ENCODE measurements at places on chromosomes 12 and 14.

DNA sequence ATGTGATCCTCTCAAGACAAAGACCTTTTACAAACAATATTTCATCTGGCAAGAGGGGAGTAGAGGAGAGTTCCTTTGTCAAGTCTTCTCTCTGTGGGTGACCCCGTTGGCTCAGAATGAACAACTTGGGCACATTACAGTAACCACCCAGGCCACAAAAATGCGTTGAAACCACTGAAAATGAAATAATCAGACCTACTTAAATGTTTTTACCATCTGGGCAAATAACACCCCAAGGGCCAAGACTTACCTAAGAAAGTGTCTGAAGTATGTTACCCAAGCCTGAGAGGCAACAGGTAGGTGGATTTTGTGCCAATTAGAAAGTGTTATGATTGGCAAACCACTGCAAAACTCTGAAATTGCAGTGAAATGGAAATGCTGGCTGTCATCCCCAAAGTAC is 1.3 kb downstream of the TC2N start:
- DNase-seq = no peak

DNA sequence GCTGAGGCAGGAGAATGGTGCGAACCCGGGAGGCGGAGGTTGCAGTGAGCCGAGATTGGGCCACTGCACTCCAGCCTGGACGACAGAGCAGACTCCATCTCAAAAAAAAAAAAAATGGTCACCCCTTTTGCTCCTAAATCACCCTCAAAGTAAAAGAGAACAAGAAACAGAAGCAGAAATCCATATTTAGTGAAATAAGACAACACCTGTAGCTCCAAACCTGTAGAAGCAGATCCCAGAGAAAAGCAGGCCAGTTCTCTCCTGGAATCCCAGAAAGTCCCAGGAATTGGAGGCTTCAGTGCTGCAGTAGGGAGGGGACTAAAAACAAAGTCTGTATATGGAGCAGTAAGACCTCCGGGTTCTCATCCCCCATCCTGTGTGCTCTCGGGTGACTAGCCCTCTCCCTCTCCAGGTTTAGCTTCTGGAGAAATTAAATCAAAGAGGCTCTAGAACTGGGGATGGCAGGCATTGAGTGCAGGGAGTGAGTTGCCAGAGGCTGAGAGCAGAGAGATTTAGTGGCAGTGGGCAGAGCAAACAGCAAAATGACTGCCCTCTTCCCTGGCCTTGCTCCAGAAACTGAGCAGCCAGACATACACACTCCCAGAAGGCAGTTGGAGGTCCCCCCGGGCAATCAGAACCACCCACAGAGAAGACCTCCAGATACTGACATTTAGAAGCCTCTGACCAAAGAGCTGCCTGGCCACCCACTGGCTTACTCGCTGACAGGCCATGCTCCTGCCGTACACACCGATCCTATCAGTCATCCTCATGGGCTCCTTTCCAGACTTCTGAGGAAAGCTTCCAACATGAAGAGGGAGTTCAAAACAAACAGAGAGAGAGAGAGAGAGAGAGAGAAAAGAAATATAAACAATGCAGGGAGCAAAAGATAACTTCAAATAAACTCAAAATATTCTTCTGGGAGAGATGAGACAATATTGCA is 6.3 kb upstream of the MLXIP start:
- DNase-seq = no peak

DNA sequence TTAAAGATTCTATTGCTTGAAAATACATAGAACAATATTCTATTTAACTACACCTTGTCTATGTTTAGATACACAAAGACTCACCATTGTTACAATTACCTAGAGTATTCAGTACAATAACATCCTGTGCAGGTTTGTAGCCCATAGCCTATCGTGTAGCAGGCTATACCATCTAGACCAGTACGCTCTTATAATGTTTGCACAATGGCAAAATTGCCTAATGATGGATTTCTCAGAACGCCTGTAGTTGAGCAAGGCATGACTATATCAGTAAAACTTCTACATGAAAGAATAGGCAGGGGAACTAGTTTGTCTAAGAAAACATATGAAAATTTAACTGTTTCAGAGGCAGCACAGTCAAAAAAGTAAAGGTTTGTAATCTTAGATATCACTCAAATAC is 375.9 kb downstream of the DAD1 start:
- no peak for DNase-seq

- no peak for DNase-seq
Measured at GRCh38 chr12:93404961-93405849, 27.5 kb downstream of the NUDT4 start.

DNA sequence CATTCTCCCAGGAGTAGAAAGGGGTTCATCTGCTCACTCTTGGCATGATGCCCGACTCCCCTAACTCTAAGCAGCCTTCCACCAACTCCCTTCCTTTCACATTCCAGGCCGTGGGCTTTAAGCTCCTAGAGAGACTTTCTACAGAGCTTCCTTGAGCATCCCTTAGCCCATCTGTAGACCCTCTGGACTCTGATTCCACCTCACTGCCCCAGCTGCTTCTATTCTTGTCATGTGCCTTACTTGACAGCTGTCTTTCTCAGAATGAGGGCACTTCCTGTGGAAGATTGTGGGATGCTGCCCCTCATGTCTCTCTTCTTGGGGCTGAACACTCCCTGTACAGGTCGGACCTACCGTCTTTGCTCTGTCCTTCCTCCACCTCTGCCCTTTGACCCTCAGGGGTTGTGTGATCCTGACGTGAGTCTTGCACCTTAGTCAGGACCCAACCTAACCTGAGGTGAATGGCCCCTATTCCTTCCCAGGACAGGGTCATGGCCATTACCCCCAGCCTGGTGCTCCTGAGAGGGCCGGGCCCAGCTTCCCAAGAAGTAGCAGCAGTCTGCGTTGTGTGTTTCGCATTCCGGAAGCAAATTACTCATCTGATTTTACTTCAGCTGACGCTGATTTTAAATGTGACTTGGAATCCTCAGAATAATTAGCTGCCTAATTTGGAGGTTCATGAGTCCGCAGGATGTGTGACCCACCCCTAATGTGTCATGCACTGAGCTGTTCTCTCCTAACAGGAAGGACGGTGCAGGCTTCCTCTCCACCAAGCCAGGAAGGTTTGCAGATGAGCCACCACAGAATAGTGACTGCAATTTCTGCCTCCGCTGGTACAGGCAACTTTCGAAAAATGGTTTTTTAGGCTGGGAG is 2.7 kb upstream of the GALNT6 start:
- peak; percentile 32 for DNase-seq

DNA sequence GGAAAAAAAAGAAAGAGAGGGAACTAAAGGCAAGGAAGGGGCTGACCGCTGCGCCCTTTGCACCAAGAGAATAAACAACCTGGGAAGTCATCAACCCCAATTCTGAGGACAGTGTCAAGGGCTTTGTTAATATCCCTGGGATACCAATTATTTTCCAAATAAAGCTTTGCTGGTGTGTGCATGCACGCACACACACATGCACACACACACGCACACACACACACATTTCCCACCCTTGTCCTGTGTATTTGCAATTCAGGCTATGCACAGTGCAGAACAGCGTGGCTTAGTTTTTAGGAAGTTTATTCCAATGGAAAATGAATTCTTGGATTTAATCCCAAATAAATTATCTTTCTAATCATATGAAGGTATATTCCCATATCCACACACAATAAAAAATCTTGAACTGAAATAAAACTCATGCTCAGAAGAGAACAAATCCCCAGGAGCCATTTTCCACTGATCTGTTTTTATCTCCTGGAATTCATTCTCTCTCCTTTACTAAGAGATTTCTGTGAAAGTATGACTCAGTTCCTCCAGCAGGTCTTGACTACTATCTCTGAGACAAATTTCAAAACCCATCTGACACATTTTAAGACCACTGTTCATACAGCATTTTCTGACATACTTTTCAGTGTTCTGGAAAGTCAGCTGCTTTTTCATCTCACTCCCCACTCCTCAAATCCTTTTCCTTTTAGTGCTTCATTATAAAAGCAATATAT is 334.4 kb upstream of the ATP2B1 start:
- DNase-seq = no peak

DNA sequence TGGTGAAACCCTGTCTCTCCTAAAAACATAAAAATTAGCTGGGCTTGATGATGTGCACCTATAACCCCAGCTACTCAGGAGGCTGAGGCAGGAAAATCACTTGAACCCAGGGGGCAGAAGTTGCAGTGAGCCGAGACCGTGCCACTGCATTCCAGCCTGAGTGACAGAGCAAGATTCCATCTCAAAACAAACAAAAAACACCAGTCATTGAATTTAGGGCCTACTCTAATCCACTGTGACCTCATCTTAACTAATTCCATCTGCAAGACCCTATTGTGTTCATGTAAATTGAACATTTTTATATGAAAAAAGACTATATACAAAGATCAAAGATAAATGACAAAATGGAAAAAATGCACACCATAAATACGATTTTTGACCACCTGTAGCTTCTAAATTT is 17.8 kb downstream of the KCNMB4 start:
- no peak for DNase-seq

- DNase-seq = no peak
Measured at GRCh38 chr12:96256672-96257361, 62.6 kb downstream of the ELK3 start.

- no peak for DNase-seq
Measured at GRCh38 chr12:2212971-2213869, 160.4 kb downstream of the CACNA1C start.

DNA sequence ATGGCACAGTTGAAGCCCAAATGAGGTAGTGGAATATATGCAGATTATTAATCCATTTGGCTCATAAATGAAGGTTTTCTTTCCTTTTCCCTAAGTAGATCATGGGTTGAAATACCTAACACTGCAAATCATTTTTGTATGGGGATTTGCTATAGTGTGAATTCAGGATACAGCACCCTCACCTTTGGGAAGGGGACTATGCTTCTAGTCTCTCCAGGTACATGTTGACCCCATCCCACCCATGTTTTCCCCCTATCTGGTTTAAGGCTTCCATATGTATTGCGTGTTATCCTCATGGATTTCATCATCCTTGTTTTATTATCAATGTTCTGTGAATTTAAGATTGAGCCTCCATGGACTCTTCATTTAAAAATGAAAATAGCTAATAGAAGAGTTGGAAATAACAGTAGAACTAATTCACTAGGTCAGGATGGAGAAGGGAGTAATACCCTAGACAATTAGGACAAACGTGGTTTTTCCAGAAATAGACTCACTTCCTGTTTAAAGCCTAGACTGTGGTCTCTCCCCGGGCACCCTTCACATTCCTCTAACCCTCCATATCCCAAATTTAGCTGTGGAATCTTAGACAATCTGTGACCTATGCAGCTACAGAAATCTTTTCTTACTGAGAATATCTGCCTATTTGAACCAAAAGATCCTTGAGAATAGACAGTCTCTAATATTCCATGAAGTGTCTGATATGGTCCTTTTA is 56.5 kb downstream of the DAD1 start:
- DNase-seq = no peak

DNA sequence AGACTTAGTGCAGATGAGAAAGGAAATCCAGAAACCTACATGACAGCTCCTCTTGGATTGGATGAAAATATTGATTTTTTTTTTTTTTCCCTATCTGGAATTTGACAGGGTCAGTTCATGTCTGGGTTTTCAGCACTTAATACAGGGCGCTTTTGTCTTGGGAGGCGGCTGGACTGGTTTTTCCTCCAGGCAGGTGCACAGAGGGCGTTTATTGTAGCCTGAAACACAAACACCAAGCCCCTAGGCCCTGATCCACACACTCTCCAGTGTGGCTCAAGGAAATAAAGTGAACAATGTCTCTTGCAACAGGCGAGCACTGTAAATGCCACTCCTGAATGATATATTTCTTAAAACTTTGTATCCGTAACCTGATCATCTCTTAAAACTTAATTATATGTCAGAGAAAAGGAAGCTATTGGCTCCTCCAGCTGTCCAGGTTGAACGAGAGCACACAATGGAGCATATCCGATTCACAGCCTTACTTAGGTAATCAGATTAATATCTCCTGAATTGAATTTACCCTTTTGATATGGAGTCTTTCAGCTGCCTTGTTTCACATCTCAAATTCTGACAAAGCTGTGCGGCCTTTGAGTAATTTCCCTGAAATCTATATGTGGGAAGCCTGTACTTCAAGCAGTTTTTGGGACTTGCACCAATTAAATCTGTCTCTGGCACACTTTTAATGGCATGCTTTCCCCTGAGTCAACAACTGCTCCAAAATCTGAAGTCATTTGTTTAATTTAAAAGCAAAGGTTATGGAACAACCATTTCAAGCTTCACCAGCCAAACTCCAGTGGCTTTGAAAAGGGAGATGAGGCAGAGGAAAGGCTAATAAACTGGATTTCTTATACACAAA is 485.7 kb downstream of the ZFP36L1 start:
- no peak for DNase-seq

- no peak for DNase-seq
Measured at GRCh38 chr14:64952598-64953309, 10.2 kb upstream of the GPX2 start.

- DNase-seq = no peak
Measured at GRCh38 chr12:108112832-108113556, 16.1 kb upstream of the WSCD2 start.

DNA sequence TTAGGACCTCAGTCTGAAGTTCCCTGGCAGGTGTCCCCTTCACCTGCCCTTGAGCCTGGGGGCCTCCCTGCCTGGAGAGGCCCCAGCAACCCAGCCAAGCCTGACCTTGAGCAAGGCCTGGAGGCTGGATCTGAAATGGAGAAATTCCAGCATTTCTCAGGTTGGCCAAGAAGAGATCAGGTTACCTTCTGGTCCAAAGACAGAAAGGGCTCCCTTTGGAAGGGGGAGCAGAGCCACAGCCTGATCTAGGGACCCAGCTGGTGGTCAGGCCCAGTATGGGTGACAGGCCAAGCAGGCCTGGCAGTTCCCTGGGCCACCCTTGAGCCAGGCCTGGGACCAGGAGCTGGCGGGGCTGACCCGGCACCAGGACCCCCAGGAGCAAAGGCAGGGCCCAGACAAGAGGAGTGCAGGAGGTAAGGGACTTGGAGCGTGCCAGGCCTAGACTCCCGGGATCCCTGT is 82.8 kb downstream of the TNFAIP2 start:
- no peak for DNase-seq

- DNase-seq = no peak
Measured at GRCh38 chr12:128771681-128772080, 52.1 kb downstream of the SLC15A4 start.

DNA sequence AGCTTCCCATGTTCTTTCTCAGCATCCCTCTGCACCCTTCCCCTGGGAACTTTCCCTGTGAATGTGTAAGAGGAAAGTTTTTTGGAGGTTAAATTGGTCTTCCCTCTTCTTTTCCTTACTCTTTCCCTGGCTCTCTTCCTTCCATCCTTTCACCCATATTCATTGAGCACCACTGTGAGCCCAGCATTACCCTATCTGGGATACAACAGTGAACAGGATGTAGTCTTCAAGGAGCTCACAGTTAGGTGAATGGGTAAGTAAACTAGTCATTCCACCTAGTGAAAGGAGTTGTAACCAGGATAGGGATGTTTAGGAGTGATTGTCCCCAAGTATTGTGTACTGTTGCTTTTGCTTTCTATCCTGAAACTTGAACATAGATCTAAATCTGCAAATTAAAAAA is 123.8 kb downstream of the MYRFL start:
- DNase-seq = no peak

Measured in stimulated activated CD8-positive, alpha-beta memory T cell treated with anti-CD3 and anti-CD28 coated beads, Interleukin-15, amount 100 ng/mL, for 4 hours (primary cell).